ENCODE measurements at places on chromosomes 4 and X.

DNA sequence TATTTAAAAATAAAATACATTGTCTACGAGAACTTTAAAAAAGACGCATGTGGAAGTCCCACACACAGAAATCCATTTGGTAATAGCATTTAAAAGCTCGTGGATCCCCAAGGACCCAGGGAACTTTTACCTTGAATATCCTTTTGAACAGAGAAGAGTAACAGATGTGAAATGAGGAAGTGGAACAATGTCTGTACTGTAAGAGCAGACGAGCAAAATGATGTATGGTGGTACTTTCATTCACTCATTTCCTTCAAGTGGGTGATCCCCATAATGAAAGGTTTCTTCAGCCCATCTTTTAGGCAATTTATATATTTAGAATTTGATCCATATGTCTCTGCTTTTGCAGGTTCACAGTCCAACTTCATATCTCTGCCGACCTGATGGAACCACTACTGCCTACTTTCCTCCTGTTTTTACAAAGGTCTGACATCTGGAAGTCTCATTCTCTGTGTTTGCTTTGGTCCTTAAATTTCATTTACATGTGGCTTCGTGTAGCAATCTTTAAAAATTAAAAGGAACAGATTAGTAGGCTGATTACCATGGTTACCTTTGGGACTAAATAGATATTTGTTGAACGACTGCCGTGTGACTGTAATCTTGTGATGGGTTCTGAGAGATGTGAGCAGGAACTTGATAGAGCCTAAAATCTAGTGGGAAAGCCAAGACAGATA lies 188.4 kb downstream of the PALLD start:
- no peak for DNase-seq

DNA sequence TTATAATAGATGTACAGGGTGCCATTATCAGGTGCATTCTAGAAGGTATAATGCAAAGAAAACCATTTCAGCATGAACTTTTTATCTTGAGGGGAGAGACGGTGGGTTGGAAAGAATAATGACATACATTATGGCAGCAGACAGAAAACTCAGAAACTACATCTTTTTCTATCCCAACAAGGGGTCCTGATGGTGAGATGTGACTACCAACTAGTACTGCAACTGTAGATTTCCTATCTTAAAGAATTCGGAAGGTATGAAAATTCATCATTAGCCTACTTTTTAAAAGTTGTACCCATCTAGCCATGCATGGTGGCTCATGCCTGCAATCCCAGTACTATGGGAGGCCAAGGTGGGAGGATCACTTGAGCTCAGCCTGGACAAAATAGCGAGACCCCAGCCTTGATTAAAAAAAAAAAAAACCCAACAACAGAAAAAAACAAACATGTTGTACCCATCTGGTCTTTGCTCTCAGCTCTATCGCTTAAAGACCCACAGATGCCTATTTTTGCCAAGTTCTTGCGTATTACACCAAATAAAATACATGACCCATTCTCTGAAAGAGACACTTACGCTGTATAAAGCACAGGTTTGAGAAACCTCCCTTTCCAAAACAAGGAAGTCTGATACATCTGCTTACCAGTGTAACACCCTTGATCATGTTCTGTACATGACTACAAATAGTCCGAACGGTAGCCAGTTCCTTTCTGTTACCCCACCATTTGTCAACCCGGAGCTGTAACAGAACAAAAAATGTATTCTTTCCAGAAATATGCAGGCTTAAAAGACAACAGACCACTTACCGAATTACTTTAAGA lies 1.6 kb downstream of the RPL9 start:
- DNase-seq, result no peak

GRCh38 chr4:74267998-74268606 lies 40.2 kb upstream of the EPGN start:
- no peak for DNase-seq

GRCh38 chrX:39253551-39253950 lies 452.3 kb downstream of the MID1IP1 start:
- DNase-seq, result no peak

- DNase-seq, result no peak
Measured at GRCh38 chr4:150609131-150609530, 27.2 kb downstream of the MAB21L2 start.

GRCh38 chrX:38156838-38157237 lies 63.8 kb downstream of the SRPX start:
- no peak for DNase-seq

DNA sequence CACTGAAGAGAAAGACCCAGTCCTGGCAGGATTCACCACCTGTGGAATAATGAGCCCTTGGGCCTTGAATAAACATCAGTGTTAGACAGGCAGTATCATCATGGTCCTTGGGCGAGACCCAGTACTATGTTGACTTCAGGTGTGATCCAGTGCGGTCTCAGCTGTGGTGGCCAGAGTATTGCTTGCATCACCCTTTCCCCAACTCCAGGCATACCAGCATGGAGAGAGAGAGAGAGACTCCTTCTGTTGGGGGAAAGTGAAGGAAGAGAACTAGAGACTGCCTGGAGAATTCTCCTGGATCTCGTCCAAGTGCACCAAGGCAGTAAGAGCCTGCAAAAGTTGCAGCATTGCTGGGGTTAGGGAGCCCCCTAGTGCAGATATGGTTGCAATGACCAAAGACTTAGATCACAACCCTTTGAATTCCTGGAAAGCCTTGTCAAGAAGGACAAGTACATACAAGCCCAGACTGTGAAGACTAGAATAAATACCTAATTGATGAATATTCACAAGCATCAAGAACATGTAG lies 61.1 kb upstream of the VAMP7 start:
- DNase-seq, result peak; percentile 23

DNA sequence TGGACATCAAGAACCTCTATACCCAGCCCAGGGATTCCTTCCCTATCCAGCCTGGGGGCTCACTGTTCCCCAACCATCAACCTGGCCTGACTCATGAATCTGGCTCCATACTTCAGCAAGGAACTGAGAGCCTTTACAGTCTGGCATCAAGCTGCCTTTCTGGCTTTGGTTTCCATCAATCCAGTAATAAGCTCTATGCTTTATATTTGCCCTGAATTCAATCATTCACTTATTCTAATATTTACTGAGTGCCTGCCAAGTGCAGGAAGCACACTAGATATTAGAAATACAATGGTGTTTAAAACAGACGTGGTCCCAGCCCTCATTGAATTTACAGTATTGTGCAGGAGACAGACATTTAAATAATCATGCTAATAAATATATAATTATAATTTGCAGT lies 114.8 kb upstream of the PLAC1 start:
- no peak for DNase-seq

GRCh38 chr4:67909905-67910584 lies 26.2 kb upstream of the TMPRSS11D start:
- no peak for DNase-seq

GRCh38 chr4:165489786-165490185 lies 111.0 kb downstream of the CPE start:
- no peak for DNase-seq

DNA sequence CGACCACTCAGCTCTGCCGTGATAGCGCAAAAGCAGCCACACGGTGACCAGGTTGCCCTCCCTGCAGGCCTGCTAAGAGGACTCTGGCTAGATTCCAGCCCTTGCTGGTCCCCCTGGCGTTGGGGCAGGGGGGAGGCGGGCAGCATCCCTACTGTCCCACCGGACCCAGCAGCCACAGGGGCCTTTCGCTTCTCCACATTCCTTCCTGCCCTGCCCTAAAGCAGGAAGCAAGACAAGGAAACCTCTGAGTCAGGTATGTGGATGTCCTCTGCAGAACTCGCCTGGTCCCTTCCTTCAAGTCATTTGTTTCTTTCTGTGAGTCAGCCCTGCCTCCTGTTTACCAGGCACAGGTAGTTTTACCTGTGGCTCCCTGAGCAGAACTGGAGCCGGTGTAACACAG lies 60.2 kb upstream of the CLDN34 start:
- DNase-seq, result no peak

- no peak for DNase-seq
Measured at GRCh38 chr4:182185491-182185890, 57.7 kb upstream of the TENM3 start.

GRCh38 chr4:1201851-1202525 lies 29.6 kb upstream of the SPON2 start:
- DNase-seq, result peak; percentile 83

DNA sequence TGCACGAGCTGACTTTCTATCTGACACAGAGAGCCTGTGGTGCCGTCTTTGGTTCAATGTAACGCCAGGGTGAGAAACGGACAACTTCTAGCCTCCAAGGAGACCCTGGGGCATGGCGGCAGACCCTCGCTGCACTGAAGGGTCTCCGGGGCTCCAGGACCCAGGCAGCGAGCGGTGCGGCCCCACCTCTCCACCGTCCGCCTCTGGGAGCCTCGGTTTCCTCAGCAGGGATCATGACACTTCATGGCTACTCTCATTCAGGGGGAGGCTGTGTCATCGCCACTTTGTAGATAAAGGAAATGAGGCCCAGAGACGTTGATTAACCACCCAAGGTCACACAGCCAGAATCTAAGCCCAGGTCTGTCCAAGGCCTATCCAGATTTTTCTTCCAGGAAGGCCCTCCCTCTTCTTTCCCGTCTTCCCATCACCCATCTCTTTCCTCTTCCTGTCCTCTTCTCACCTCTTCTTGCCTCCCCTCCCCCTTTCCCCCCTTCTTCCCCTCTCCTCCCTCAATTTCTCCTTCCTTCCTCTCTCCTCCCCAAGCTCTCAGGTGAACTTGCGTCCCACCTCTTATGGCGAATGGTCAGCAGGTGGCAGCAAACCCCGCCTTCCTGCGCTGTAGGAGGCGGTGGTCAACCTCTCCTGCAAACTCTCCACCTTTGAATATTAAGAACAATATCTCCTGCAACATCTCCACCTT lies 69.3 kb upstream of the HMX1 start:
- DNase-seq, result no peak
